Activated CD8-positive, alpha-beta memory T cell treated with anti-CD3 and anti-CD28 coated beads for 1 hour (primary cell): ENCODE measurements at places on chromosomes 2 and 18.

- DNase-seq: no peak
These were observed 133.4 kb downstream of the PLCL1 start for GRCh38 chr2:197937814-197938213.

DNA sequence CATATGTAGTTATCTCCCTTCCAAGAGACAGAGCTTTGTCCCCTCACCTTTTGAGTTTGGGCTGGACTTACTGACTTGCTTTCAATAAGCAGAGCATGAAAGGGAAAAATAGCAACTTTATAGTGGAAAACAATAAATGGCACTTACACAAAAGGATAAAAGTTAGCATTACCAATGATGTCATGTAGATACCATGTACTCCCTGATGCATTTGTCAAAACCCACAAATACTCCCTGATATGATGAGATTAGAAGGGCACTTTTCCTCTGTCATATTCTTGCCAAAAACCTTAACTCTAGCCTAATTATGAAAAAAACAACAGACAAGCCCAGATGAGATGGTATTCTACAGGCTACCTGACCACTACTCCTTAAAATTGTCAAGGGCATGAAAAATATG is 16.0 kb downstream of the HIBCH start:
- DNase-seq: no peak

DNA sequence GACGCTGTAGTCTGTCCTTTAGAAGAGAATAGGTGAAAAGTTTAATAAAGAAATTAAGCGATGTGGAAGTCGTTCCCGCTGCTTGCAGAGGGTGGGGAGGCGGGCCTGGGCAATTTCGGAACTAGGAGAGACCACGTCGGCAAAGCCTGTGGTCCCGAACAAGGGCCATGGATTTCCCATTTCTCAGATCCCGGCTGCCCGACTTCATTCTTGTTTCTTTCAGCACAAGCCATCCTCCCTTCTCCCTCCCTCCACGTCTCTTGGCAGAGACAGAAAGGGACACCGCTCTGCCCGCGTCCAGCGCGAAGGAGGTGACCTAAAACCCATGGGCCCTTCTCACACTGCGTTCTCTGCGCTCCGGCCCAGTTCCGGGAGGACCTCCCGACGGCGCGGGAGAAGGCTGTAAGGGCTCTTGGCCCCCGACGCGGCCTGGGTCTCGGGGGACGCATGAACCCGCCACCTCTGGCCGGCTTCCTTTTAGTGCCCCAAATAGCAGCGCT is 2.2 kb upstream of the BCL2L11 start:
- no peak for DNase-seq

- no peak for DNase-seq
These were observed 349.0 kb upstream of the PKDCC start for GRCh38 chr2:41698678-41699422.

DNA sequence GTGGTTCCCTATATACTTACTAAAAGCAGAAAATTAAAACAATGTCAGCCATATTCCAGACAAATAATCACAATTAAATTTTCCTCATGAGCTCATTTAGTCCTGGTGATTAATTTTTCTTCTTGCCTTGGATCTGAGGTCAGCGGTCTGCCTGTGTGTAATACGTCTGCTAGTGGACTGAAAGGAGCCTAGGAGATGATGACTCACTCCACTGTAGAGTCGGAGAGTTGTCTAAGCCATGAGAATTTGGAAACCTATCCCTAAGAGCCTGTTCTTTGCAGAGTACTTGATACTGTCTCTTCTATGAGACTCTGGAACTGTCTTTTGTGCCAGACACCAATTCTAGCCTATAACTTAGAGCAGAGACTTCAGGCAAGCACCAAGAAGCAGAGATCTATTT is 94.2 kb upstream of the RAB27B start:
- no peak for DNase-seq

- no peak for DNase-seq
These were observed 278.7 kb upstream of the RAB12 start for GRCh38 chr18:8330575-8330974.

DNA sequence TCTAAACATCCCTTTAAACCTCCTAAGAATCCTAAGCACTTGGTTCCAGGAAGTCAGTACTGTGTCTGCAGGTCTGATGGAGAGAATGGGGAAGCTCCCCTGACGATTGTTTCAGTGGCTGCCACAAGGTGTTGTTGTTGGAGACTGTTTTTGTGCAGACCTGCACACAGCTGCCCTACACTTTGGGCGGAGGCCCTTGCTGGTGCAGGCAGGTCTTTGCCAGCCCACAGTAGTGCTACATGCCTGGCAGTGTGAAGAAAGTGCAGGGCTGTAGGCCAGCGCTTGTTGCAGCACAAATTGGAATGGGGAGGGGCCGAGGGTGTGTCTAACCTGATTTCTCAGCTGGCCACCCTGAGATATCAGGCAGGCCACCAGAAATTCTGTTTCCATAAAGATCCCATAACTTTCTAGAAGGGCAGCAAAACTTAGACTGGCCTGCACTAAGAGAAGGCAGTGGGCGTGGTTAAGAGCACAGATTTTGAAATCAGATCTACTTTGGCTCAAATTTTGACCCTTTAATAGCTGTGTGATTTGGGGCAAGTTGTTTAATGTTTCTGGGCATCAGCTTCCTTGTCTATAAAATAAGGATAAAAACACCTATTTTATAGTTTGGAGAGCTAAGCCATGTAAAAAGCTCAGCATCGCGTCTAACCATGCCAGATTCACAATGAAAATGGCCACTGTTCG is 83.7 kb upstream of the SLC1A4 start:
- no peak for DNase-seq

- no peak for DNase-seq
These were observed 160.4 kb downstream of the SMAD7 start for GRCh38 chr18:48790226-48790863.

- no peak for DNase-seq
These were observed 24.3 kb downstream of the TRAPPC12 start for GRCh38 chr2:3403587-3404334.

- DNase-seq: no peak
These were observed 41.0 kb downstream of the PTPRM start for GRCh38 chr18:7608174-7608550.

DNA sequence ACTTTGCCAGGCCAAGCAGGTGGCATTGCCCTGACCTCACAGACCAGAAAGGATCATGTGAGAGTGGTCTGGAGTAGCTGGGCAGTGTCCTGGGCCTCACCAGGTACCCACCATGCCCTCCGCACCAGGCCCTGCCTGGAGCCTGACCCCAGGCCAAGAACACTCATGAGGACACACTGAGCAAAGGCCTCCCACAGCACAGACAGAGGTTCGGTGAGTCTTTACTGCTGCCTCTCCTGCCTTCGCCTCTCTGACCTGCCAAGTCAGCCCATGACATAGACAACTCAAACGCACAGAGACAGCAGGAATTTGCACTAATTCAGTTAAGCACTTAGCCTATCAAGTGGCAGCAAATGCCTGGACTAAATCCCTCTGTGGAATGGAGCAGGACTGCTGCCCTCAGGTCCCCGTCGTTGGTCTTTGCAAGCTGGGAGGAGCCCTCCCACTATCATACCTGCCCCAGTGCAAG is 62.5 kb downstream of the RHOB start:
- DNase-seq: no peak

DNA sequence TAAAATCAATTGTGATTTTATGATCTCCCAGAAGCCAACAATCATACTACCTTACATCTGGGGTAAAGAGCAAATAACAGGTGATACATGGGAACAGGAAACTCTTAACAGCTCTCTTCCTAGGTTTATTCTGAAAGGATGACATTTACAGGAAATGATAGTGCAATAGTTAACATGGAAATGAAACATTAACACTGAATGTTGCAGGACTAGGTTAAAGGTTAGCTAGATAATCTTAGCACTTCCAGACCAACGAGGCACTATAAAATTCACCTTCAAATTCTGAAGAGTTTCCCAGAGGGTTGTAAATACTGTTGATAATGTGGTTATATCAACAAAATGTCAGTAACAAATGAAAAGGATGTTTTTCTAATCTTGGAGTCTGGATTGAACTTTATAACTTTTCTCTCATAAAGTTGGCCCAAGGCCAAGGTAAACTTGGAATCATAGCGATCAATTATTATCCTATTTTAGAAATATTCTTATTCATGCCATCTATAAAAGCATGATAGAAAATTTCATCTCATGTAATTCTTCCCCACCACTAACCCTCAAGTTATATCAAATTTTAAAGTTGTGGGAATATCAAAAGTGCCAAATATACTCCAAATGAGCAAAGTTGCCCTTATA is 32.9 kb upstream of the GCG start:
- no peak for DNase-seq

DNA sequence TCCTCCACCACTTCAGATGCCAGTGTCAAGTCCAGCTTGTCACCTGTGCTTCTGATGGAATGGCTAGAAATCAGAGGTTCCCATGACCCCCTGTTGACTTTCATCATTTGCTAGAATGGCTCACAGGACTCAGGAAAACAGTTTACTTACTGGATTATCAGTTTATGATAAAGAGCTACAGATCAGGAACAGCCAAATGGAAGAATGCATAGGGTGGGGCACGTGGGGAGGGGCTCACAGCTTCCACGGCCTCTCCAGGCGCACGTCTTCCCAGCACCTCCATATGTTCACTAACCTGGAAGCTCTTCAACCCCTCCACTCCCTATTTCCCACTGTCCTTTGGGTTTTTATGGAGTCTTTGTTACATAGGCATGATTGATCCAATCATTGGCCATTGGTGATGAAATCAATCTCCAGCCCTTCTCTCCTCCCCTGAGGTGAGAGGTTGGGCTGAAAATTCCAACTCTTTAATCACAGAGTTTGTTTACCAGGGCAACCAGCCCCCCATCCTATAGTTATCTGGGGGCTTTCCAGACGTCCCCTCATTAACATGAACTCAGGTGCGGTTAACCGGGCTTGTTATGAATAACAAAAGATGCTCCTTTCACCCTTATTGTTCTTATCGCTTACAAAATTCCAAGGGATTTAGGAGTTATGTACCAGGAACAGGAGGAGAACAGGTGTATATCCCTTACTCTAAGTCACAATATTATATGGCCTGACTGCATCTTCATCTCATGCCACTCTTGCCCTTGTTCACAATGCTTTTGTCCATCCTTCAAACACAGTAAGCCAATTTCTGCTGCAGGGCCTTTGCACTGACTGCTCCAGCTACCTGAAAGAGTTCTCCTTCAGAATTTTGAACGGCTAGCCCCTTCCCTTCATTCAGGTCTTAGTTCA is 35.2 kb downstream of the ANXA4 start:
- no peak for DNase-seq

DNA sequence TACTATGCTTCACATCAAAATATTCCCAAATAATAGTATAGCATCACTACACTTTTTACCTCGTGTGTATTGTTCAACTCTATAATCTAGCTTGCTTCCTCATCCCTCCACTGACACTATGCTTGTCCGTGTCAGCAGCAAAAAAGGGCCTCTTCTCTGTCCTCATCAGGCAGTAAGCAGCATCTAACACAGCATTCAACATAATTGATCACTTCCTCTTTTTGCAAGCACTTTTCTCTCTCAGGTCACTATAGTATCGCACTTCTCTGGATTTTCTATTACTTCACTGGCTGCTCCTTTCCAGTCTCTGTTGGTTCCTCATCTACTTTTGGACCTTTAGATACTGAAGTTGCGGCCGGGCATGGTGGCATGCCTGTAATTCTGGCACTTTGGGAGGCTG is 64.9 kb upstream of the ZSWIM2 start:
- no peak for DNase-seq

DNA sequence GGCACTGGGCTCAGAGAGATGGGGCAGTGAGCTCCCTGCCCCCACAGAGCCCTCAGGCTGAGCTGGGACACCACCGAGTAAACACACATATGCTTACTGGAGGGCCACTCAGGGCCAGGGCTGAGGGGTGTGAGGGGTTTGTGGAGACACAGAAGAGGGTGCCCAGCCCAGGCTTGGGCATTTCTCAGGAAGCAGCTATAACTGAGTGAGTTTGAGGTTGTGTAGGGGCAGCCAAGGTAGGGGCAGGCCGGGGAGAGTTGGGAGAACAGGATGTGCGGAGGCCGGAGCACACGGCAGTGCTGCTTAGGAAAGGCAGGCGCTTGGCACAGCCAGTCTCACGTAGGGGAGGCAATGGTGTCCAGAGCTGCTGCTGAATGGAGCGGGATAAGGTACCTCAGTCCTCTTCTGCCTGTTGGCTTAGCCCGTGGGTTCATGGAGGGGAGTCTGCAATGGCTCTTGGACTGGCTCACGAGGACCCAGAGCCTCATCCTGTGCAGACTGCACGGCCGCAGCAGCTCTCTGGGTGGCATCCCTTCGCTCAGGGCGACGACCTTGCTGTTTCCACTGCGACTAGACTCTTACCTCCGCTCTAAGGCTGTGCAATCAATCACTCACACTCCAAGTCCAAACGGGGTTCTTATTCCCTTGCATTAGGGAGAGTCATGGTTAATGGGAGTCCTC is 466.1 kb upstream of the HS6ST1 start:
- no peak for DNase-seq

- no peak for DNase-seq
These were observed 213.5 kb upstream of the ACVR2A start for GRCh38 chr2:147631294-147631693.

DNA sequence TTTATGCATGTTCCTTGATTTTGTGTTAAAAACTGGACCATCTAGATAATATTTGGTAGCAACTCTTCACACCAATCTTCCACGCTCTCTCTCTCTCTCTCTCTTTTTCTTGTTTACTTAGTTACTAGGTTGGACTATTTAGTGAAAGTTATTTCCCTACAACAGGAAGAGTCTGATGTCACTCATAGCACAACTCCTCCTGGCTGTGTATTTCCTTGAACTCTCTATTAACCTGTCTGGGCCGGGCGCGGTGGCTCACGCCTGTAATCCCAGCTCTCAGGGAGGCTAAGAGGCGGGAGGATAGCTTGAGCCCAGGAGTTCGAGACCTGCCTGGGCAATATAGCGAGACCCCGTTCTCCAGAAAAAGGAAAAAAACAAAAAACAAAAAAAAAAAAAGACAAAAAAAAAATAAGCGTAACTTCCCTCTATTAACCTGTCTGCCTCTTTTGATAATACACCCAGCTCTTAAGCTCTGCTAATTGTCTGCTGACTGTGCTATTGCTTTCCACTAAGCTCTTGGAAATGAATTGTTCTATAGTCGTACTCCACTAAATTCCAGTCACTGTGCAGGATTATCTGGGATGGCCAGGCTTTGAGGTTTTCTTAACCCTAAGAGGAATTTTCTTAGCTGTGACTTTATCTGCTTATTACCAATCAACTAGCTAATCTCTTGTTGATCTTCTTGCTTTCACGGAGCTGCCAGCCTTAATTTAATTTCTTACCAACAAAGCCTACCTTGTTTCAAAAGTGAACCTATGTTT is 18.1 kb upstream of the CDH19 start:
- no peak for DNase-seq

DNA sequence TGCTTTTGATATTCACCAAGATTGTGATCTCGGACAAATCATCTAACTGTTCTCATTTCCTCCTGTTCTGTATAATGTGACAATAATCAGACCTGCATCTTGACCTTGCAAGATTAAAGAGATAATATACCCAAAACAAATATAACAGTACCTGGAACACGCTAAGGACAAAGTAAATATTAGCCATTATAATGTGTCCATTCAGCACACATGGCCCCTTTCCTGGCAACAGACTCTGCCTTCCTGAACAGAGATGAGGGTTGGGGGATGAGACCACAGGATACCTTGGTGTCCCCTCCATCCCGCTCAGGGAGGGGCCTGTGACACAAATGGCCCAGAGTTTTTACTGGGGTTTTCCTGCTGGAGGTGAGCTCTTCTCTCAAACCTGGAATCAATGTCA is 143.4 kb upstream of the SERPINE2 start:
- DNase-seq: no peak
